ENCODE measurements at places on chromosomes 6 and 20. TPM values are rescaled to one million over a fixed set of nuclear protein-coding genes. Genes with fewer than 3 reads are reported as not detected.

GRCh38 chr20:3654326-3655130 is 8.7 kb downstream of the GFRA4 start:
- no peaks in the 10 kb centered on the region for H3K36me3 ChIP-seq
- H3K4me1 ChIP-seq: no peaks in the 10 kb centered on the region
- DNase-seq: no peak

- H3K27me3 ChIP-seq: no peaks in the 10 kb centered on the region
- DNase-seq: no peak
- H3K4me1 ChIP-seq: no peaks in the 10 kb centered on the region
- no peaks in the 10 kb centered on the region for H3K36me3 ChIP-seq
Measured at GRCh38 chr6:19297880-19298279, 539.3 kb upstream of the ID4 start.

DNA sequence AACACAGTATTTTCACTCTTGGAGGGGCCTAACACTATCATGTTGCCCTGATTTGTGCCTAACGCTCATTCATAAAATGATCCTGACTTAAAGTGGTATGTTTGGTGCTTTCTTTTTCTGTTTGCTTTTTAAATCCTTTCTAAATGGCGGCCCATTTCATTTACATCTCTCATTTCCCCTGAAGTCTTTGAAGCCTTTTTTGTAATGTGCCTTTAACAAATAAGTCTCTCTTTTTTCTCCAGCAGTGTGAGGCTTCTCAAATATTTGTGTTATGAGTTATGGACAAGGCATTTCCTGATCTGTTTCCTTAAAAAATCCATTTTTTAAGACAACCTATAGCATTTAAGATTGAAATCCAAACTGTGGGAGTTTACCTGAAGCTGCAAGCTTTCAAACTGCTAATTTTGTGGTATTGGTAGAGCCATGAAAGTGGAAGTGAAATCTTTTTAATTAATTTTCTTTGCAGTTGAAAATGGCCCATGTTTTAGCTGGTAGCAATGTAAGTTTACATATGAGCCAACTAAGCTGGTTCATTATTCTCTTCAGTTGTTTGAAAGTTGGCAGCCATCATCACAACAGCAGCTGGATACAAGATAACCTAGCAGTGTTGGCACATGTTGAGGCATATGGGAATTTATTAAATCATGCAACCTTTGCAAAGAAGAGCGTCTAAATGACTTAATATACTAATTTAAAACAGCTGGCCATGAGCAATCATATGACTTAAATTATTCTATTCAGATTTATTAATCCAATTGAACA is 469.7 kb downstream of the CDKAL1 start:
- DNase-seq: no peak
- peaks cover 7% of the 10 kb centered on the region for H3K4me1 ChIP-seq
- no peak overlapping the region for H3K27ac ChIP-seq
- H3K27me3 ChIP-seq: no peaks in the 10 kb centered on the region
- H3K36me3 ChIP-seq: no peaks in the 10 kb centered on the region

- no peaks in the 10 kb centered on the region for H3K36me3 ChIP-seq
- peak within 1 kb of the TSS; percentile 2 for H3K4me3 ChIP-seq
- no peaks in the 10 kb centered on the region for H3K4me1 ChIP-seq
Measured at GRCh38 chr20:52972190-52972937, at the start of gene TSHZ2. TSS of gene TSHZ2 (plus strand) at chr20:52972358. CDS start at chr20:52973294, 936 bp downstream.

DNA sequence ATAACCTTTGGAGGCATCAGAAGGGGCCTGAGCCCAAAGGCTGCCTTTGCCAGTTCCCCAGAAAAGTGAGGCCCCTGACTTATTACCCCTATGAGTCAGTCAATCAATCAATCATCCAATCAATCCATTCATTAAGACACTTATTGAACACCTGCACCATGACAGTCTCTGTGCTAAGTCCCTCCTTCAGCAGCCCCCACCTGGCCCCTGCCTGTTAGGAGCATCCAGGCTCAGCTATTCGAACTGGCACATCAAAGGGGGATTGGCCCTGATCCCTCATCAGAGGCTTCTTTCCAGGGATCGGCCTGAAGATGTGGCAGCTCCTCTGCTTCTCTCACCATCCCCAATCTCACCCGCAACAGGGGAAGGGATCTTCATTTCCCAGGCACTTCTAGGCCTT is 27.7 kb upstream of the VEGFA start:
- H3K4me1 ChIP-seq: peaks cover 6% of the 10 kb centered on the region
- no peaks in the 10 kb centered on the region for H3K27me3 ChIP-seq
- H3K36me3 ChIP-seq: no peaks in the 10 kb centered on the region
- no peak overlapping the region for H3K4me3 ChIP-seq
- no peak for DNase-seq

GRCh38 chr6:96947055-96947454 is 22.5 kb downstream of the KLHL32 start:
- H3K4me1 ChIP-seq: no peaks in the 10 kb centered on the region
- H3K36me3 ChIP-seq: no peaks in the 10 kb centered on the region
- no peaks in the 10 kb centered on the region for H3K27me3 ChIP-seq

DNA sequence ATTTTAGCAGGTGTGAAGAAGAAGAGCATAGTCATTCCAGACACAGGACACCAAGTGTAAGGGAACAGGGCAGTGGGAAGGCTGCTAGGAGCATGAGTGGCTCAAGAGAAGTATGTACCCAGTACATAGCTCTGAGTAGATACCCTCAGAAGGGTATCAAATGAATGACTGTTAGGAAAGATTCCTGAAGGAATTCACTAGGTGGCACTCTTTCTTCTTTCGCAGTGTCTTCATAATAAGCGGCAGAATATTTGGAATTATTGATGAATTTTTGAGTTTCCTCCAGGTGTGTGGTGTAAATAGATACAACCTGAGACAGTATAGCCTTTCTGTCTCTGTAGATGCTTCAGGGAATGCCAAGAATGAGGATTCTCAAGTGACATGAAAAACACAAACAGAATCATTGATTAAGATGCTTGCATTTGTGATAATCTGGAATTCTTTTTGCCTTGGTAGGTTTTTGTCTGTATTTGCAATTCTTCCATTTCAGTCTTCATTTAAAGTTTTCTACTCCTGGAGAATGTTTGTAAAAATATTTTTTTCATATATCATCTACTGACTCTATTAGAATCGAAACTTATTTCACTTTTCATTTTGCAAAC is 264.3 kb upstream of the RIMS1 start:
- no peak for DNase-seq
- no peak overlapping the region for H3K27ac ChIP-seq
- no peaks in the 10 kb centered on the region for H3K27me3 ChIP-seq
- H3K4me1 ChIP-seq: no peaks in the 10 kb centered on the region
- no peak overlapping the region for H3K4me3 ChIP-seq

- H3K27ac ChIP-seq: no peak overlapping the region
- no peaks in the 10 kb centered on the region for H3K36me3 ChIP-seq
- no peak for DNase-seq
- H3K27me3 ChIP-seq: no peaks in the 10 kb centered on the region
- no peaks in the 10 kb centered on the region for H3K4me1 ChIP-seq
- H3K4me3 ChIP-seq: no peak overlapping the region
Measured at GRCh38 chr6:135412761-135413160, 84.8 kb downstream of the AHI1 start.

- no peaks in the 10 kb centered on the region for H3K27me3 ChIP-seq
- H3K4me1 ChIP-seq: peaks cover 4% of the 10 kb centered on the region
- H3K36me3 ChIP-seq: no peaks in the 10 kb centered on the region
- H3K4me3 ChIP-seq: peak overlapping the region; percentile 78
- H3K27ac ChIP-seq: peak overlapping the region; percentile 94
- DNase-seq: no peak
Measured at GRCh38 chr20:64256282-64256935, 861 bp downstream of the PCMTD2 start.

- H3K4me3 ChIP-seq: no peak overlapping the region
- no peak overlapping the region for H3K27ac ChIP-seq
- no peaks in the 10 kb centered on the region for H3K27me3 ChIP-seq
- no peaks in the 10 kb centered on the region for H3K4me1 ChIP-seq
Measured at GRCh38 chr6:23522792-23523547, 603.0 kb upstream of the NRSN1 start.

GRCh38 chr6:1894954-1895353 is 285.2 kb downstream of the FOXC1 start:
- H3K4me1 ChIP-seq: no peaks in the 10 kb centered on the region
- peak overlapping the region; percentile 5 for H3K27ac ChIP-seq
- H3K4me3 ChIP-seq: no peak overlapping the region
- DNase-seq: peak; percentile 69

DNA sequence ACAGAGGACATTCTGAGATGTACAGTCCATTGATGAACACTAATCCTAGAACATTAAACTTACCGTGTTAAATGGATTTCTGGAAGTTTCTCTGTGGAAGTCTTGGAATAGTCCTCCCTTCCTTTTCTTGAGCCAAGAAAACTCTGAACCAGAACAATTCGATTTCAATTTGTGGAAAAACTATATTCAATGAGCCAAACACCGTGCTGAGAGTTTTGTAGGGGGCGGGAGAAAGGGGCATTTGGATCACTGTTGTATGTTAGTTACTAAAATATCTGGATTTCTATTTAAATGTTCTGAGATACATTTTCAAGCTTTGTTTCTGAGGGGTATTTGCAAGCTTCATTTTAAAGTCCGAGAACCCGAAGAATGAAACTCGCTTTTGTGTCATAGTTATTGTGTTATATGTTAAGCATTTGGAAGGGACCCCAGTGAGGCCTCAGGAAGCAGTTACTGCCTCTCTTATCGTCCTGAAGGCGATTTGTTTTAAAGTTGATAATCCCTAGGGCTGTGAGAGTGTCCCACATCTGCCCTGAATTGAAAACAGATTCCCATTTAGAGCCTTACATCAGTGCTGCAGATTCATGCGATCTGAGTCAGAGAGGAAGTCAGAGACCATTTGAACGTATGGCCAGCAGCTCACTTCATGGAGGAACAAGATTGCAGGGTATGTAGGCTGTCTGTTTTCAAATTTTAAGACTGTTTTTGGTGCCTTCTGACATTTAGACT is 70.8 kb upstream of the SASH1 start:
- no peaks in the 10 kb centered on the region for H3K36me3 ChIP-seq
- no peak overlapping the region for H3K27ac ChIP-seq
- H3K27me3 ChIP-seq: no peaks in the 10 kb centered on the region
- H3K4me1 ChIP-seq: no peaks in the 10 kb centered on the region
- no peak for DNase-seq

PAX1 gene
- not detected for total RNA-seq

SLC2A10 gene
- 8.2 TPM for total RNA-seq

OR2J3 gene
- not detected for total RNA-seq
